ENCODE measurements at places on chromosomes 3 and 15.
A peak's percentile ranks its signal among the peaks of the same experiment; 100 is the strongest.

DNA sequence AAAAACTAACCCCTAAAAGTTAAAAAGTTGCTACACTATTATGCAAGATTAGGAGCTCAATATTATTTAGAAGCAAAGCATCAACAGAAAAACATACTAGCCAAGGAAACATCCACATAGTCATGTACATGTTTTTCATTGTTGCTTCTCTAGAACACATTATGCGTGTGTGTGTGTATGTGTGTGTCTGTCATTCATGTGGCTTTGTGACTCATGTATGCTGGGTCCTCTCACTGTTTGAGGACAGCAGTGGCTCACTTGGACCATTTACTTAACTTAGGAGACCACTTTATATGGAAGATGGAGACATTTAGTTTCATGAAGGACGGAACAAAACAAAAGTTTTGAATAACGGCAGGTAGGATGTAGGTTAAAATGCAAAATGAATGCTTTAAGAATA lies 219.4 kb upstream of the THBS1 start:
- DNase-seq: no peak

DNA sequence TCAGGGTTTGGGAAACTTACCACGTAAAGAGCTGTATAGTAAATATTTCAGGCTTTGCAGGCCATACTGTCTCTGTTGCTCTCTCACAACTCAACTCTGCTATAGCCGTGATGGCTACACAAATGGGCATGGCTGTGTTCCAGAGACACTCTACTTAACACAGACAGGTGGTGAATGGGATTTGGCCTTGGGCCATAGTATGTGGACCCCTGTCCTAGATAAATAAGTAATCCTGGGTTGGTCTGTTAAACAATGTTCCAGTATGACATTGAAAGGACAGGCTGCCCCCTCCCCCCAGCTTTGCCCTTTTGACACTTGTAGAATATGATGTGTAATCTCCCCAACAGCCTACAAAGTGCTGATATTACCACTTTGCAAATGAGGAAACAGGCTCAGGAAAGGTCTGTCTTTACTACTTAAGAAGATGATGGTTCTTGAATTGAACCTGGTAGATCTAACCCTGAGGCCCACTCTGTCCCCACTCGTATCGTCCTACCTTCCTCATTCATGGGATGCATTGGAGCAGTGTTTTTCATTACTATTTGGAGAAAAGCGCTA lies 38.4 kb downstream of the SLCO3A1 start:
- DNase-seq: peak; percentile 35

DNA sequence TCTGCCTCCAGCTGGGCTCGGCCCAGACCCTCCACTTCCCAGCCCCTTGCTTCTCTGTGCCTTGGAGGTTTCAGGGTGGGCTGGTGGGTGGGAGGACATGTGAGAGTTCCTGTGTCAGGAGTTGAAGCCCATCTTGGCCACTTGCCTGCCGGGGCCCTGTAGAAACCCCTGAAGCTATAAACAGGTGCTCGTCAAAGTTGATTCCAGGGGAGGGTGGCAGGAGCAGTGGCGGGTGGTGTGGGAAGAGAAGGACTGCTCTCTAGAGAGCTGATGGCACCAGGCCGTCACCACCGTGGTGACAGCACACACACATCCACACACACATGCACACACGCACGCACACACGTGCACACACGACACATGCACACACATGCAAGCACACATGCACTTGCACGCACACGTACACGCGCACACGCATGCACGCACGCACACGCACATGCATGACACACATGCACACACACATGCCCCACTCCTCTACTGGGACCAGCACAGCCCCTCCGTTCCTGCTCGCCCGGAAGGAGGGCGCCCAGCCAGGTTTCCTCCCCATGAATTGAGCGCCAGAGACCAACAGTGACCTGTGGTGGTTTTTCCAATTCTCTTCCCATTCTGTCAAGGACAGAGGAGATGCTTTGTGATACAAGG lies 56.3 kb upstream of the CGNL1 start:
- no peak for DNase-seq

DNA sequence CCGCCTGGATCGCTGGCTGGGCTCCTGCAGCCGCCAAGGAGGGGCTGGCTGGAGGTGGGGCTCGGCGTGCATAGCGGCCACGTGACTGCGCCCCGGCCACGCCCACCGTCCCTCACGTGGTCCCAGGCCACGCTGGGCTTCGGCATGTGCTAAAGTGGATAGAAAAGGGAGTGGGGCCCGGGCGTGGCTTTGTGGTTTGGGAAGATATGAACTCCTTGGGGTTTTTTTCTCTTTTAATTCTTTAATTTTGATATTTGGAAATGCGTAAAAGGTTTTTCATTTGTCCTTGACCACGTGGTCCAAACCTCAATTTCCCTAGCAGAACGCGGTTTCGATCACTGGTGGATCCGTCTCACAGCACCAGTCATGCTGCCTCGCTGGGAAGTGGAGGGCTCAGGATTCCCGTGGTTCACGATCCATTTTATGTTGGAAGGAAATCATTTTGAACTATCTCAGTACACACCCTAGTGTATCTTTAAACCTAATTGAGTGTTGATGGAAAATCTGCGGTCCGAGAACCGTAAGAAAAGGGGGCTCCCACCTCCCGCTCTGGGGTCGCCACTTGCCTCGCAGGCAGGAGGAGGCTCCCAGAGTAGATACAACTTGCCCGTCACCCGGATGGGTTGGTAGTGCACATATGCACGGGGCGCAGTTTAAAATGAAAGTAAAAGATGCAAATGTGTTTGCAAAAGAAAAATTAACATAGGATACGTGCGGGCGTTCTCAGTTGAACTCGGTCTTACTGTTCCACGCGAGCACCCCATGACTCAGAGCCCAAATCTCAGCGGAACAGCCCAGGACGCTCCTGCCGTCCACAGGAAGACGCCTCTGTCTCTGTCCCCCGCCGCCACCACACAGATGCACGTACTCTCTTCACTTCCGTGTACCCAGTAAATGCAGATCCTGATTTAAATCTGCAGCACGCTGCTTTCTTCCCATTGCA lies 141.9 kb downstream of the PGPEP1L start:
- peak; percentile 80 for DNase-seq

Data from suppressor macrophage treated with lipopolysaccharide for 1 hour (primary cell).